NCI-H2171 (cell line): ENCODE measurements at places on chromosomes 7 and 10.
A peak's percentile ranks its signal among the peaks of the same experiment; 100 is the strongest.

GRCh38 chr7:26200038-26200443 is 505 bp downstream of the HNRNPA2B1 start:
- DNase-seq, result peak; percentile 58

GRCh38 chr10:78000956-78001472 is 28.3 kb downstream of the POLR3A start:
- no peak for DNase-seq

DNA sequence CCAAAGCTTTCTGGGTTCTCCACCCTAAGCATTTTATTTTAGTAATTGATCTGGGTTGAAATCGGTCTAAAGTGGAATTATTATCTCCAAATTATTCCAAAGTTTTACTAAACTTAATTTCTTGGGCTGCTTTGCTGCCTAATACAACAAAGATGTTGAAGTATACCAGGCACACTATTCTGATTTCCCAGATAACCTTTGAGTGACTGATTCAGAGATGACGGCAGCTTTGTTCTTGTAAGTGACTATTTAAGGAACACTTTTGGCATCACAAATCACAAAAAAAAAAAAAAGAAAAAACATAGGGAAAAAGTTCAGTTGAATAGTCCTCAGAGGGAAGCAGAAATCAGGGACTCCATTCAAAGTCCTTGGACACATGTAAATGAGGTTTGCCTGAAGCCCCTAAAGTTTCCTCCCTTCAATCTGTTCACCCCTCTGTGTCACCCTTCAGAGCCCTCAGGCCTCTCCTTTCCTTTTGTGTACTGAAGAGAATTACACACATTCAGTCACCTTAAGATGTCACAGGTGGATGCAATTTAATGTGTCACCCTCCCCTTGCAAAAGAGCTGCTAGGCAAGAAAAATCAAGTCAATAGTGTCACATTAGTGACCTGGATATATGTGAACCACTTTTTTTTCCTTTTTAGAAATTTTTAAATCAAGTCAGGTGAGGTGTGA is 81.5 kb downstream of the RTKN2 start:
- no peak for DNase-seq

DNA sequence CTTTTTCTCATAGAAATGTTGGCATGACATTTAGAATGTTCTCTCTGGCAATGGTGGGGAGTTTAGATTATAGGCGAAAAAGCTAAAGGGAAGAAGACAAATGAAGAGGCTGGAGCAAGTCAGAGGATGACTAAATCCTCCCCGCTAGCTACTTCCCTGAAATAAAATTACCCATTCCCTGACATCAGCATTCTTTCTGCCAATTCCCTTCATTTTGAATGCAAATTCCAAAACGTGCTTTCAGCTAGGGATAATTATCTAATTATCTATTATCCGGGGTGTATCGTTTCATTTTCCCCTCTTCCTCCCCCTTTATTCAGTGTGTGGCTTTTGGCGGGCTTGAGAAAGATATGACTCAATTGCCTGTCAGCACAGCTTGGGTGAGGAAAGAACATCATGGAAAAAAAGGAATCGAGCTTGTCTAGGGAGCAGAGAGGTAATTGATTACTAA is 672.3 kb downstream of the TNS3 start:
- no peak for DNase-seq

GRCh38 chr10:97612386-97612785 is 20.9 kb downstream of the MORN4 start:
- DNase-seq, result peak; percentile 2

DNA sequence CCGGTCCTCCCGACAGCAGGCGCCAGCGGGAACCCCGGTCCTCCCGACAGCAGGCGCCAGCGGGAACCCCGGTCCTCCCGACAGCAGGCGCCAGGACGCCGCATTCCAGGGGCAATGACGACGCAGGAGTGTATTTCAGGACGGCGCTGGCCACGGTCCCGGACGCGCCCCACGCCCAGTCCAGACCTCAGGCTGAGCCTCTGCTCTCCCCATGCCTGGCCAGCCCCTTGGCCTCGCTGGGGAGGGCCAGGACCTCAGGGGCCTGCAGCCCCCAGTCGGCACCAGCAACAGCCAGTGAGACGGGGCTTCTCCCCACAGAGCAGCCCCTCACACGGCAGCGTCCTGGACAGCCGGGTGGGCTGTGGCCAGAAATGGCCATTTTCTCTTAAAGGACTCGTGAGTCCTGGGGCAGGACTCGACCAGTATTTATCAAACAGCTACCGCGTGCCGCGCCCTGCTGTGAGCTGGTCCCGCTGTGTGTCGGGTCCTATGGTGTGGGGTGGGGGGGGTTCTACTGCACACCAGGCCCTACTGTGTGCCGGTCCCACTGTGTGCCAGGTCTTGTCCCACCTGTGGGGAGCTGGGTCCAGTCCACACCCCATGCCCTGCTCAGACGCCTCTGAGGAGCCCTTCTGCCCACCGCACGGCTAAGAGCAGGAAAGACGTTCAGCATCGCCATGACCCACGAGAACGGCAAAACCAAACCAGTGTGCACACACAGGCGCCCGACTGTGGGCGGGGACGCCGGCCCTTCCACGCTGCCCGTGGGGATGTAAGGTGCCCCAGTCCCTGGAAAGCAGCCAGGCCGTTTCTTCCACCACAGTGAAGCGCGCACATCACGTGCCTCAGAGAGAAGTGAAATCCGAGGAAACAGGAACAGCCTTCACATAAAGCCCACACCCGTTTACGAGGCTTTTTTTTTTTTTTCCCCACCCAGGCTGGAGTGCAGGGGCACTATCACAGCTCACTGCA is 33.3 kb downstream of the GET4 start:
- DNase-seq, result peak; percentile 56

DNA sequence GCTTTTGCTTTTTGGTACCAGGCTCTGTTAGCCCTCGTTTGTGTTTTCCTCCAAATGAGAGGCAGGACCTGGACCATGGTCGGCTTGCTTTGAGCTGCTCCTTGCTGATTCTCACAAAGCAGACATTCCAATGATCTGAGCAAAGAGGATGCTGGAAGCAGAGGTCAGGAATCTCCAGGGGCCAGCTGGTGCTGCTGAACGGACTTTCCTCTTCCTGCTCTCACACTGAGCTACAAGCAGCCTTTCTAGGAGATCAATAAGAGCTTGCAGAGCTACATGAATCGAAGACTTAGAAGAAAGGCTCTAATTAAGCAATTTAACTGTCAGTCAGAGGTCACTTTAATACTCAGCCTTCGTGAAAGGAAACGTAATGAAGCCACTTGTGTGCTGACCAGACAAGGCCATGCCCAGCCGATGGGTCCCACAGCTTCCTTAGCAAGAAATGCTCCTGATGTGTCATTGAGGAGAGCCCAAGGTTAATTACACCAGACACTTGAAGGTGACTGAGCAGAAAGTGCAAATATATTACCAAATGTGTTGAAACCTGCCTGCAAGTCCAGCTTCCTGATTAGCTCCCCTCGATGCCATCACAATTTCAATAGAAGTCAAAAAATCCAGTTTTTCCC is 151.3 kb upstream of the RSU1 start:
- no peak for DNase-seq

DNA sequence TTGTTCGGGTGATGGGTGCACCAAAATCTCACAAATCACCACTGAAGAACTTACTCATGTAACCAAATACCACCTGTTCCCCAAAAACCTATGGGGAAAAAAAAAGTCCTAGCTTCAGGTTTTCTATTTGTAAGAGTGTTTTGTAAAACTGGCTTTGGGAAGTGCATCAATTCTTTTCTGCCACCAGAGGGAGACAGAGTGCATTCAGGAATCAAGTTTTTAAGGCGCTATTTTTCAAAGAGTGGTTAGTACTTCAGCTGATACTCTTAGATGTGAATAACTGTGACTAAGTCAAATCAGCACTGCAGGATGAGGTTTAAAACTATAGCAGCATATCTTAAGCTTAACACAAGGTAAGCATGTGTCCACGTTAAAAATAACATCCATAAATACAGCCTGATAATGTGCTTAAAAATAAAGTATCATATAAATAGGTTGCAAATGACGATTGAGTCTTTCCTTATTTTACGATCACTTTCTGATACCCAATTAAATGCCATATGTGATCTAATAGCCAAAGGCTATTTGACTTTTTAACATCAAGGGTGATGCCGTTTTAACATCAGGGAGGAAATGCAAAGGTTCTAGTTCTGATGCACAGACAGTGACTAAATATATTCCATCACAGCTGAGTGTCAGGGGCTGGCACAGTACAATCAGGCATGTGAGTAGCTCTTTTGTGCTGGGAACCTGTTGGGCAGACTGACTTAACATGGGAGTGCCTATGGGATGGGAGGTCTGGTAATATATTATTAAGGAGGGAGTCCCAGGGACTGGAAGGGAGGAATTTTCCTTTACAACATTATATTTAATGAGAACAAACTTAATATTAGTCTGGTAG is 10.6 kb upstream of the LYZL2 start:
- DNase-seq, result no peak

- DNase-seq, result no peak
Observed at GRCh38 chr7:85950871-85951270, 692.8 kb upstream of the GRM3 start.

DNA sequence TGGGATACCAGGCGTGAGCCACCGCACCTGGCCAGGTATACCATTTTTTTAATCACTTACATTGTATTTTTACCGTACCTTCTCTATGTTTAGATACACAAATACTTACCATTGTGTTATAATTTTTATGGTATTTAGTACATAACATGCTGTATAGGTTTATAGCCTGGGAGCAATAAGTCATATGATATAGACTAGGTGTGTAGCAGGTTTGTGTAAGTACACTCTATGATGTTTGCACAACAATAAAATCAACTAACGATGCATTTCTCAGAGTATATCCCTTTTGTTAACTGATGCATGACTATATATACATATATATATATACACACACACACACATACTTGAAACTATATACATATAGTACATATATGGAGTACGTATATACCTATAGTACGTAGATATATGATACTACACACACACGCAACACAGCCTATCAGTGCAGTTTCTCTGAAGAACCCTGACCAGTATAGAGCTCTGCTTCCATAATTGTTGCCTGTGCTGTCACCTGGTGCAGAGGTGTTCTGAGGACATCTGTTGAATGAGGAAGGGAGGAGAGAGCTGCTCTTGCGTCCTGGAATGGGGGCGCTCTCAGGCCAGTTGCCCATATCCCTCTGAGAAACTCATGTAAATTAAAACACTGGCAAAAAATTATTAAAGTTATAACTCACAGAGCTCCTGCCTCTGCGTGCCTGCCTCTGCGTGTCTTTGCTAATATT is 315.3 kb downstream of the FGFR2 start:
- no peak for DNase-seq

DNA sequence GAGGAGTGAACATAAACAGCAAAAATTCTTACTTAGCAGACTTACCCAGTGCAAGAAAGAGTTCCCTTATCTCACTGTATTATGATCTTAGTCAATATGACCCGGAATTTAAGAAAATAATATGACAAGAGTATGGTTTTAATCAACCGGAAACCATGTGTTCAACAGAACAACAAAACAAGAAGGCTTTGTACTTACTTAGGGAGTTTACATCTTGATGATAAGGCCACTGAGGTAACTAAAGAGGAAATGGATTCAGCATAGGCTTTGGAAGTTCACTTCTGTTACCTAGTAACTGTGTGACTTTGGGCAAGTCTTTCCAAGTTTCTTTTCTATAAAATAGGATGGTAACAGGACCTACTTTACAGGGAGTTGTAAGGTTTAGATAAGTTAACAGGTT is 7.4 kb upstream of the FAS start:
- no peak for DNase-seq

GRCh38 chr10:16870331-16870730 is 53.1 kb upstream of the RSU1 start:
- DNase-seq, result no peak

GRCh38 chr10:131584287-131584686 is 272.8 kb upstream of the TCERG1L start:
- no peak for DNase-seq

DNA sequence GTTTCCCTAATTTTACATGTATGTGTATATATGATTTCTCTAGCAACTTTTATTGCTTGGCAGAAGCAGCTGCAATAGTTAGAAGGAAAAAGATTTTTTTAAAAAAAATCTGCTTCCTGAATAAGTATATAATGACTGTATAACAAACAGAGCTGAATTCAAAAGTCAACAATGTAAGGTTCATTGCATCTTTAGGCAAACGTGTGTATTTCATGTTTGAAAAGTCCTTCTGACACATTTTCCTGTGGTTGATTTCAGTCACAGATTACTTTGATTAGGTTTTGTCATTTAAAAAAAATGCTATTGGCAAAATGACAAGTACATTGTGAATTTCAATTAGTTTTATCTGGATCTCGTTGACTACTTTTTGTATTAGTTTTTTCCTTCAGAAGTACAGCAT is 231.0 kb downstream of the CSTF2T start:
- no peak for DNase-seq

- DNase-seq, result no peak
Observed at GRCh38 chr10:104337521-104337984, 712 bp downstream of the ITPRIP start.

DNA sequence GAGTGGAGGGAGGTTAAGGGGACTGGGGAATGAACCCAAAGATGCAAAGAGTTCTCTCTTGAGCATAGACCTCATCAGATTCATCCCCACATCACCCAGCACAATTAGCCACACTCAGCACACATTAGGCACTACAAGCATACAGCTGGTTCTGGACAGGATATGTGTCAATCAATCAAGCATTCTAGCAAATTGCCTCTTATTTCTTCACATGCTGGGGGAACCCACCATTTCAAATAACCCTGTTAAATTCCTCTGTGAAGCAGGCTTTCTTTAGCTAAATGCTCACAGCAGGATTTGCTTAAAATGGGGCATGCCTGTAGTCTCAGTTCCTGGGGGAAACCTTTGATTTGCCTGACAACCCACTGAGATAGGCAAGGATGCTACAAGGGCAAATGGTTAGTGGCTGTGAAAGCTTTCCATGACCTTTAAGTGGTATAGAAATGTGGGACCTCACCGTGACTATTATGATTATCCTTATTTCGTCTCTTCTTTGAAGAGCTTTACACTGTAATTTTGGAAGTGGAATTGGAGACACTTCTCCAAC is 193.4 kb upstream of the ZMIZ1 start:
- no peak for DNase-seq

- DNase-seq, result no peak
Observed at GRCh38 chr10:121418126-121418777, 180.0 kb downstream of the FGFR2 start.

- DNase-seq, result no peak
Observed at GRCh38 chr7:139767561-139767982, 10.2 kb downstream of the HIPK2 start.

DNA sequence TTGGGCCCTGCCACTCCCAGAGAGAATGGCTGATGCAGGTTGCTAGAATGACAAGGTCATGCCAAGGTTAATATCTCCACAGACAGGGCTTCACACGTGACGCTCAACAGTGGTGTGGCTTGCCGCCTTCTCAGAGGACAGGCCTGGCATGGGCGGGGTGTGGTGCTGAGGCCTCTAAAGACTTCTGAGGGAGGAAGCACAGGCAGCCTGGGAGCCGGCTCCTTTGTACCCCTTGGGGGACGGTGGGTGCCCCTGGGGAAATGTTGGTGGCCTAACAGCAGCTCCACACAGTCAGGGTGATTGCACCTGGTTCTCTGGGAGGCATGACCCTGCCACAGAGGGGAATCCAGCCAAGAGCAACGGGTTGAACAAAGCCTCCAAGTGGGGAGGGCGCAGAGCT is 115.1 kb downstream of the PKD1L1 start:
- DNase-seq, result no peak

- no peak for DNase-seq
Observed at GRCh38 chr10:3136763-3137611, 35.6 kb downstream of the PITRM1 start.

- DNase-seq, result no peak
Observed at GRCh38 chr10:128664729-128665128, 538.5 kb upstream of the MKI67 start.
